ENCODE measurements at places on chromosomes 7 and 10.

DNA sequence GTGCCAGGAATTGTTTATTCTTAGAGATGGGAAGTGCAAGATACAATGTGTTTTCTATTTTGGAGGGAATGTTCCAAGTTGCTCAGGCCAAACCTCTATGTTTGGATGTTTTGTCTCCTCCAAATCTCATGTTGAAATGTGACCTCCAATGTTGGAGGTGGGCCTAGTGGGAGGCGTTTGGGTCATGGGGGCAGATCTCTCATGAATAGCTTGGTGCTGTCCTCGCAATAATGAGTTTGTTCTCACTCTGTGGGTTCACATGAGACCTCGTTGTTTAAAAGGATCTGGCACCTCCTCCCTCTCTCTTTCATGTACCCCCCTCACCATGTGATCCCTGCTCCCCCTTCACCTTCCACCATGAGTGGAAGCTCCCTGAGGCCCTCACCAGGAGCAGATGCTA lies 8.3 kb upstream of the GDF10 start:
- DNase-seq, result no peak

GRCh38 chr7:94129443-94130140 lies 125.4 kb upstream of the BET1 start:
- DNase-seq, result no peak

- no peak for DNase-seq
These were observed 269.7 kb downstream of the AGMO start for GRCh38 chr7:15292138-15292537.

GRCh38 chr10:52571018-52571417 lies 201.6 kb downstream of the MBL2 start:
- DNase-seq, result no peak

DNA sequence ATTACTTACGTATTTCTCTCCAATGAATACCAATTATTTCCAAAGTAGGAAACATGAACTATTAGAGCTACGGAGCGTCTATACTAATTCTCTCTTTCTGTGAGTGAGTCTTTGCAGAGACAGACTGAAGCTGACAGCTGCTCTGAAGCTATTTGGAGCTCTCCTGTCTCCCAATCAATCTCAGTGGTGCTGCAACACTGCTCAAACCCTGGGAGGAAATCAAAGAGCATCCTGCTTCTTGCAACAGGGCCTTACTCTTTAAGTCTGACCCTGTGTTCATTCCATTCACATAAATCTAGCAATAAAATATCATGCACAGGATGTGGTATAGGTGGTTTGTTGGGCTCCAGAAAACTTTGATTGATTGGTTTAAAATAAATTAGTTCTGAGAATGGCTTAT lies 685.7 kb upstream of the IGFBP3 start:
- no peak for DNase-seq

DNA sequence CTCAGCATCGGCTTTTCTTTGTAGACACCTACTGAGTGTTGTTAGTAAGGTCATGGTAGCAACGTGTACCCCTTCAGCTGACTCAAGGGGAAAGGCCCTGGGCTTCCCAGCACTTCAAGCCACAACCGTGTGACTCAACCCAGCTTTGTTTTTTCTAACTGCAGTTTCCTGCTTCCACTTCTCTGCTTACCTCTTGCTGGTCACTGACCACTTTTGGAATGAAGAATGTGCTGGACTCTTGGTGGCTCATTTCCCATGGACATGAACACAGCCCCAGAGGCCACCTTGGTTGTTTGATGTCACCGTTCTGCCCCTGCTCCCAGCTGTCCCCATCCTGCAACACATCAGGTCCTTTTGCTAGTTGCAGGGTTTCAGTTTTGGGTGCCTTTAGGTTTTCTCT lies 69.5 kb upstream of the ZNF438 start:
- DNase-seq, result peak; percentile 8

DNA sequence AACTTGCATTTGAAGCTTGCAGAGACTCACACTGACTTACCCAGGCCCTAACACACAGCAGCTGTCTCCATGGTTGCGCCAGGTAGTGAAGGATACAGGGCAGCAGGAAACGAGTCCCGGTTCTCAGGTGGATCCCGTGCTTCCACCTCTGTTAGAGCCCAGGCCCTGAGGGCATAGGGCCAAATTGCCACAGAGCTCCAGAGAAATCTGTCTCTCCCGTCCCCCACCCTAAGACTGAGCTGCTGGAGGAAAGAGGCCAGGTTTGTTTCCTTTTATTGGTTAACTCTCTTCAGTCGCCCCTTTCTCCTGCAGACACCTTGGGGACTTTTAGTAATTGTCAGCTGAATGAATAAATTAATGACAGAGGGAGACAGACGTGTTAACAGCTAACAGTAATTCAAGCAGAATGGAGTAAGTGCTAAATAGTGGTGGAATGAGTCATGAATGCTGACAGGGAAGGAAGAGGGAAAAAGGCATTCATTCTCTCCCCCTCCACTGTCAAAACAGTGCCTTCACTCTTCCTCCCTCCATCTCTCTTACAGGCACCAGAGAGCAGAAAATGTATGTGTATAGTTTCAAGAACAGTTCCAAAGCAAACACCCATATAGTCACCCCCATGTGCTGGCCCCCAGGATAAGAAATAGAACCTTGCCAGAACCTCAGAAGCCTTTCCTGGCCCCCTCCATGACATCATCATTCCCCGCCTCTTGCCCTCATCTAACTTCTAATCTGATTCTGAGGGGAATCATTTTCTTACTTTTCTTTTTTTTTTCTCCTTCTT lies 16.8 kb upstream of the DLG5 start:
- no peak for DNase-seq

DNA sequence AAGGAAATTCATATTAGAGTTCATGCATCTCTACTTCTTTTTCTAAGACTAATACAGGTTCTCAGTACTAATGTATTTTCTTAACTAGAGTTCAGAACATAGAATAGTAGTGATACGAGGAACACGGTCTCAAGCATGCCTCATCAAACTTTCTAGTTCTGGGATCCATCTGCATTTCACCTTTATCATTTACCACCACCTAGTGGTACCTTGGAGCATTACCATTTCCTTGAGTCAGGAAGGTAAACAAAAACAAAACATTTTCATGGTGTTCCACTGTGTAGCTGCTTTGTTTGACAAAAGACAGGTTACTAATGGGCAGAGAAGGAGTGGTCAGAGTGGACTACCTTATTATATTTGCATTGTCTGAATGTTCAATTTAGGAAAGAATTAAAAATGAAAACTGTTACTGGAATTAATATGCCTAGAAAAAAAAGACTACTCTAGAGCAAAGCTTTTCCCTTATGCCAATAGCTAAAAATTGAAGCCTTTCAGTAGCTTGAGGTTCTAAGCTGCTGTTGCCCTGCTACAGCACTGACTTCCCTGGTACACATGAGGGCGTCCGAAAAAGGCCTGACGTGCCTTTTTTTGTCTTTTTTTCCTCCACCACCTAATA lies 44.5 kb downstream of the STARD3NL start:
- DNase-seq, result no peak

GRCh38 chr7:112414855-112415490 lies 35.3 kb upstream of the IFRD1 start:
- DNase-seq, result no peak

DNA sequence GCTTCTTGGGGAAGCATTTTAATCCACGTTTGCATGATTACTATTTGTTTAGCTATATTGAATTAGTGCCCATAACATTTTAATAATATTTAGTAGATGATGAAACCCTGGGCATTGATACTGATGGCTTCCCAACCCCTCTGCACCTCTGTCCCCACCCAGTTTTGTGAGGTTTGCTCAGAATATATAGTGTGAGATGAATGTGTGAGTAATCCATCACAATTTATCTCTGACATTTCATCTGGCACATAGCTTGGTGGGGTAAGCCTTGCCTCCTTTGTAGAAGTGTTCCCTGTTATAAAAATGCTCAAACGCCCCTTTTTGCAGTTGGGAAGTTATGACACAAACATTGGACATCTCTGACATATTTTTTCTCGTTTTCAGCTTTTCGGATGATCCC lies 104.2 kb downstream of the WNT2 start:
- no peak for DNase-seq

GRCh38 chr7:69908454-69908853 lies 310.2 kb downstream of the AUTS2 start:
- no peak for DNase-seq

- peak; percentile 51 for DNase-seq
These were observed 24.1 kb downstream of the PRF1 start for GRCh38 chr10:70578371-70578947.

- no peak for DNase-seq
These were observed 84.7 kb upstream of the PLXDC2 start for GRCh38 chr10:19731560-19731959.

DNA sequence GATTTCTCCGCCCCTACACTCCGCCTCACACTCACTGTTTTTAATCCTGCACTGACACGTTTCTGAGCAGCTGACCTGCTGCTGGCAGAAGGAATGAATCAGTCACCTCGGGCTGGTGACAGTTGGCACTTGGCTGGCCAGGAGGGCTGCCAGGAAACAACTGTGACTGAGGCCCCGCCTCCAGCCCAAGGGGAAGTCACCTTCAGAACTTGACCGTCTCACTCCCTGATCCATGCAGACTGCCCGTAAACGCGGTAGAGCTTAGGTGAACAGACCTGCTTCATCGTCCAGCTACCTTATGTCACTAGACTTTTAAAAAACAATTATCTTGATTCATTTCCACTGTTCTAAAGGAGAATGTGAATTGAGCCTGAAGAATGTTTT lies 107.5 kb downstream of the DOCK1 start:
- no peak for DNase-seq

GRCh38 chr10:119713744-119714483 lies 11.9 kb upstream of the INPP5F start:
- DNase-seq, result no peak

- DNase-seq, result no peak
These were observed 1.2 kb downstream of the BRAF start for GRCh38 chr7:140923358-140924006.

GRCh38 chr7:31805209-31805818 lies 118.3 kb downstream of the PPP1R17 start:
- DNase-seq, result no peak

All from activated CD8-positive, alpha-beta memory T cell treated with anti-CD3 and anti-CD28 coated beads for 1 hour (primary cell).